ENCODE measurements at places on chromosomes 3 and 15.

GRCh38 chr3:131756405-131756804 is 253.6 kb upstream of the MRPL3 start:
- DNase-seq: no peak

- DNase-seq: no peak
Observed at GRCh38 chr3:149151843-149152242, 22.4 kb downstream of the HPS3 start.

DNA sequence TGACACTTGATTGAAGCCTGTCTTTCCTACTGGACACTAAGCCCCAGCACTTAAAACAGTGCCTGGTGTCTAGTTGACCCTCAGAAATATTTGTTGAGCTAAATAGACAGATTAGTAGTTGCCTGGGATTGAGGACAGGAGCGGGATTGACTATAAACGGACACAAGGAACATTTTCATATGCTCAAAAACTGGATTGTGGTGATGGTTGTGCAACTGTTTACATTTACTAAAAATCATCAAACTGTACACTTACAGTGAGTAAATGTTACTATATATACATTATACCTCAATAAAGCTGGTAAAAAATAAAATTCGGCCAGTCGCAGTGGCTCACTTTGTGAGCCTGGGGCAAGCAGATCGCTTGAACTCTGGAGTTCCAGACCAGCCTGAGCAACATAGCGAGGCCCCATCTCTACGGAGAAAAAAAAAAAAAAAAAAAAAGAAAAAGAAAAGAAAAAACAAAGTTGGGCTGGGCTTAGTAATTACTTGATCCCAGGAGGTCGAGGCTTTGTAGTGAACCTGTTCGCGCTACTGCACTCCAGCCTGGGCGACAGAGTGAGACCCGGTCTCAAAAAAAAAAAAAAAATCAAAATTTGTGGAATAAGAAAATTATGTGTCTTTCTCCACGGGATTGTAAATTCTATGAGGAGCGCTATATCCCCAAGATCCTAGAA is 632 bp upstream of the IDH3A start:
- no peak for DNase-seq

GRCh38 chr3:183819831-183820230 is 5.5 kb downstream of the MAP6D1 start:
- no peak for DNase-seq

DNA sequence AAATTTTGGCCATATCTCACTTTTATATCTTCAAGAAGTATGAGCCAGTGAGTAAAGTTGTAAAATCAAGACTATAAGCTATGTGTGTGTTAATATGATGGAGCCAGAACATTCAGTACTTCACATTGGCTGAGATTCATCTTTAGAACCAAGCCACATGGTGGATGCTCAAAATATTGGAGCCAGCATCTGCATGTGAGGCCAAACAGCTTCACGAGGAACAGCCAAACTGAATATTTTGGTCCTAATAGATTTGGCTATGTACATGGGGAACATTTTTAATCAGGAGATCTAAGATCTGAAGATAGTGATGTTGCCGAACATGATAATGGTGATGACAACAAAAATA is 1089.8 kb downstream of the TUSC7 start:
- no peak for DNase-seq

DNA sequence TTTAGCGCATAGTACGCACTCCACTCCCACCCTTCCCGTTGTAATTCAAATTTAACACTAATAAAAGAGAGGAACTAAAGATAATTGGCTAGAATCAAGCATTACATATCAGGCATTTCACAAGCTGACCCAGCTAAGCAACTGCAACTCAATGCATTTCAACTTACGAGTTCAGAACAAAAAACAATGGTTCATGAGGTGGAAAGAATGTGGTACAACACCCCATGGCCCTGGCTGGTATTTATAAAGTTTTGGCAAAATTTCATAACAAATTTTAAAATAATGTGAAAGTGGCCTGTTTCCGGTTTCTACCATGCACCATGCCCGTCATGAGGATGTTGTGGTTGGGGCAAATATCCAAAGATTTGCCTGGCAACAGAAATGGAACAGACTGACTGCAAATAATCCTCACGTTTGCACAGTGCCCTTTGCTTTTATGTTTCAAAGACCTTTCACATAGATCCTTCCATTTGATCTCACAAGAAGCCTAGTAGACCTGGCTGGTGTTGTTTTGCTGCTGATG is 455.3 kb upstream of the NR2F2 start:
- no peak for DNase-seq

DNA sequence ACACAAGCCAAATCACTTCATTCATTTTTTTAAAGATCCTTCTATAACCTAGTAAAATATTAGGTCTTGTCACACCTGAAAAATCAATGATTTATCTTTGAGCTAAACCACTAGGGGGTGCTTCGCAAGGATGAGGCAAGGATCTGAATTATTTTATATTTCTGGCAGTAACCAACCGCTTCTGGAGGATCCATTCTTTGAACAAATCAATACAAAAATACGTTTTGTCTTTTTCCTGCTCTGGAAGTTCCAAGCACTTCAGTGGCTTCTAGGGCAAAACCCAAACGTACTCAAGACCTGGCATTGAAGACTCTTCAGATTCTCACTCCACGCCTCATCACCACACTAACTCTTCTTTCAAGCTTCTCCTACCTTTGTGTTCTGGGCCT is 486 bp downstream of the LSG1 start:
- DNase-seq: no peak

DNA sequence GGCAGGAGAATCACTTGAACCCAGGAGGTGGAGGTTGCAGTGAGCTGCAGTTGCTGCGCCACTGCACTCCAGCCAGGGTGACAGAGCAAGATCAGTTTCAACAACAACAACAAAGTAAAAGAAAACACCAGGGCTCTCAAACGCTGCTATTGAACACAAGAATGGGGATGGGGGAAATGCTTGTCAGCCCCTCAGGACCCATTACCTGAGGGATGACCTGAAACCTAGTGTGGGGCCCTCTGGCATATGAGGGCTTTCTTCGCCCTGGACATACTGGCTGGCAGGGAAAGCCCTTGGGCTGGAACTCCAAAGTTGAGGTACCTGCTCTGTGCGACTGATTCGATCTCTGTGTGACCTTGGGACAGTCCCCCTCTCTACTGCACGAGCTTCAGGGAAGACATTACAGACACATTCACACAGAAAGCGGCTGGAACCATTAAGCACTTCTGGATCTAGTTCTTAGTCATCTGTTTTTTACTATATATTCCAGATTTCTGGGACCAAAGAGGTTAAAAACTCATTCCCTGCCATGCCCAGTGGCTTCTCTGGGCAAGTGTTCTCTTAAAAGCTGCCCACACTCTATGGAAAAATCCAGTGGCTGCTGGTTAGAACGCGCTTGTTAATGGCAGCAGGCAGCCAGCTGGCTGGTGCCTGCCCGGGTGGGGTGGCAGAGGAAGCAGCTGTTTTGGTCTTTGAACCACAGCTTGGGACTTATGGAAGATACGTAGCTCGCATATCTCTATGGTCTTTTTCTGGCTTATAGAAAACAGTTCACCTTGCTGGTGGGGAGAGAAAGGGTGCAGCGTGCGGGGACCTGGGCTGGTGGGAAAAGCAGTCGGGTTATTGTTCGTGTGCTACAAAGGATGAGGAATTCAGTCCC is 57.2 kb downstream of the ATP1B3 start:
- DNase-seq: no peak

DNA sequence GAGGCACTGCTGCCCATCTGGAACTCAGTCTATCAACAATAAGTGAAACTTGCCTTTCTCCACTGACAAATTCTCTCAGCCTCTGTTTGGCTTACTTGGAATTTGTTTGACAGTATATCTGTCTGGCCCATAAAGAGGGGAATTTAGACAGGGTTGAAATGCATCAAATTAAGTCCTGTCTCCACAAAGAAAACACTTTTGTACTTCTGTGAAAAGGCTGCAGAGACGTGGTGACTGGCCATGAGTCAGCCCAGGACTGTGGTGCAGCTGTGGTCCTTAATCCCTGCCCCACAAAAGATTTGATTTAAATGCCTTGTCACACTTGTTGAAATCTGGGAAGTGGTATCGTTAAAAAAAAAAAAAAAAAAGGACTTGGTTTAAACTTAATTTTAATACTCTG is 47.5 kb downstream of the RYR3 start:
- DNase-seq: no peak
